ENCODE measurements at places on chromosomes 3 and 15.
A peak's percentile ranks its signal among the peaks of the same experiment; 100 is the strongest.

DNA sequence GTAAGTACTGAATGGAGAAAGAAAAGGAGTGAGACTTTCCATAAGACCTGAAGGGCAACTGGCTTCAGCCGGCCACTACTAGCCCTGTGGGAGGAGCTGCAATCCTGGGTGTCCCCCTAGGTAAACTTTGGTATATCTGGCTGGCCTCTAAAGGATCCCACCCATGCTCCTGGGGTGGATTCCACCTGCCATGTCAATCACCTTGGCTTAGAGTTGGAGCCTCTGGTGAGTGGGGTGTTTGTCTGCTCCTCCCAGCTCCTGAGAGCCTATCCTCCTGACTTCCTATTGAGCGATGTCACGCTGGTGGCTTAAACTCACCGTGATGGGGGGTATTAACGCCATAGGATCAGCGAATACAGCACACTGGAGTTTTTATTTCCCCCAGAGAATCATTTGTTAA, 2.6 kb downstream of the SPTBN5 start:
- no peak for DNase-seq

DNA sequence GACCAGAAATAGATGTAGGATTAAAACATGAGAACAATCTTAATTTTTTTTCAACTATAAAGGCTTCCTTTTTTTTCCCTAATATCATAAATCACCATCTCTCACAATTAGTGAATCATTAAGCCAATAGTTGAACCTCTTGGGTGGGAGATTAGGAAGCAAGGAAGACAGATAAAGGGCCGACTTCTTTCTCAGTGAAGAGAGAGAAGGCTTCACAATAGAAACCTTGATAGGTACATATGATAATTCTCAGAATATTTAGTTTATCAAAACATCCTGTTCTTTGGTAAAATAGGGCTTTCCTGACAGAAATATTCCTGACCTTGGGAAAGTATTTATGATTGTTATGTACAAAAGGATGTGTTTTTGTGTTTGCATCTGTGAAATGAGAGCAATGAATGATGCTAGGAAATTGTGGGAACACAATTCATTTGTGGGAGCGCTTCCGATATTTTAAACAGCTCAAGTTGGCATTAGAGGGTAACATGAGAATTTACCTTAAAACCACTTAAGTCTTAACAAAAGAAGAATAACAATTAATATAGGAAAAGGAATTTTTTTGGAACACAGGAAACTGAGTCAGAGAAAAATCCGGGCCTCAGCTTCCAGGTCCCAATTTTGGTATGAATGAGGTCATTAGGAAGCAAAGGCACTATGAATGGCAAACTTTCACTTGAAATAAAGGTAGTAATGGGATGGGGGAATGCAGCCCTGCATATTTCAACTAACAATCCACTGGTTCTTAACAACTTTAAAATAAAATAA, 263.2 kb upstream of the TGFBR2 start:
- DNase-seq, result no peak

- peak; percentile 43 for DNase-seq
Measured at GRCh38 chr3:126476166-126477060, 722 bp upstream of the ZXDC start.

DNA sequence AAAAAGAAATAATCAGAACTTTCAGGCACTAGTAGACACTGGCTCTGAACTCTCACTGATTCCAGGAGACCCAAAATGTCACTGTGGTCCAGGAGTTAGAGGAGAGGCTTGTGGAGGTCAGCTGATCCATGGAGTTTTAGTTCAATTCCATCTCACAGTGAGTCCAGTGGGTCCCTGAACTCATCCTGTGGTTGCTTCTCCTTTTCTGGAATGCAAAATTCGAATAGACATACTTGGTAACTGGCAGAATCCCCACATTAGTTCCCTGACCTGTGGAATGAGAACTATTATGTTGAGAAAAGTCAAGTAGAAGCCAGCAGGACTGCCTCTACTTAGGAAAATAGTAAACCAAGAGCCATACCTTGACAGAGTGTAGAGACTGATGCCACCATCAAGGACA, 87.3 kb upstream of the OXTR start:
- peak; percentile 66 for DNase-seq

GRCh38 chr15:32998979-32999672, 195.4 kb downstream of the FMN1 start:
- no peak for DNase-seq

DNA sequence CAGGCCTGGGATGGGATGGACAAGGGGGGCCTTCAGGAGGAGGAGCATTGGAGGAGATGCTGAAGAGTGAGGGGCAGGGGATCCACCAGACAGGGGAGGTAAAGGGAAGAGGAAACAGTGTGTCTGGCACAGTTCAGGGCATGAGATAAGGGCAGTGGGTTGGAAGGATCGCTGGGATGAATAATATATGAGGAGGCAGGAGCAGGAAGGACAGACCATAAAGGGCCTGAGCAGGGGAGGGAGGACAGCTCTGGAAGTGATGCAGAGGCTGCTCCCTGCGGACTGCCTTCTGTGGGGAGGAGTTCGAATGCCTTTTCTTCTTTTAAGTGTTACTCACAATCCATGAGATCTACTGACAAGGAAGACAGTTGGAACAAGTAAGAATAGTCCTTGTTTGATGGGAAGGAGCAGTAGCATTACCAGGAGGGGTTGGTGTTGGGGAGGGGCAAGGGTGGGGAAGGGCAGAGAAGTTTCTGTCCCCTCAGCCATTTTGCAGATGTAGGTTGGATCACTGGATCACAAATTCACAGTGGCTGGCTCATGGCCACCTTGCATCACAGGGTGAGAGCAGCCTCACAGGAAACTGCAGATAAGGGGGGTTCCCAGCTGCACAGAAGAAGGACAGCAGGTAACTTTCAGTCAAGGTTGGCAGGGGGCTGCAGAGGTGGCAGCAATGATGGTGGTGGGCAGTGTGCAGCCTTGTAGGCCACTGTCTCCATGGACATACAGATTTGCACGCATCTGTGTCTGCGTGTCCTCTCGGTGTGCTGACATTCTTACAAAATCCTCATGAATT, 91.9 kb upstream of the SNRPN start:
- no peak for DNase-seq

DNA sequence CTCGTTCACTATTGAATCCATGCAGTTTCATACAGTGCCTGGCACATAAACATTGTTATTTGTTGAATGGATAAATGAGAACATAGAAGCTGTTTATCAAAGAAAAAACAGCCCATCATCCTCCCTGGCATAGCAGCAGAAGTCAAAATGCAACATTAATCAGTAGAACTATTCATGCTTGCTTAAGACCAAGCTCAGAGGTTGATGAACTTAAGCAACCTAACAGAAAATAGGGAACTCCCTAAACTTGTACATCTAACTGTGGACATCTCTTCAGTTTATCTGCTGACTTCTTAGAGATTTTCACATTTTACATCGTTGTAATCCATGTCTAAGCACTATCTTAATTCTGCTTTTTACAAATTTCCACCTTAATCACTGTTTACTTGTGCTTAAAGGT, 29.2 kb downstream of the SENP8 start:
- no peak for DNase-seq

- DNase-seq, result no peak
Measured at GRCh38 chr3:195700319-195700718, 20.5 kb upstream of the MUC20 start.

DNA sequence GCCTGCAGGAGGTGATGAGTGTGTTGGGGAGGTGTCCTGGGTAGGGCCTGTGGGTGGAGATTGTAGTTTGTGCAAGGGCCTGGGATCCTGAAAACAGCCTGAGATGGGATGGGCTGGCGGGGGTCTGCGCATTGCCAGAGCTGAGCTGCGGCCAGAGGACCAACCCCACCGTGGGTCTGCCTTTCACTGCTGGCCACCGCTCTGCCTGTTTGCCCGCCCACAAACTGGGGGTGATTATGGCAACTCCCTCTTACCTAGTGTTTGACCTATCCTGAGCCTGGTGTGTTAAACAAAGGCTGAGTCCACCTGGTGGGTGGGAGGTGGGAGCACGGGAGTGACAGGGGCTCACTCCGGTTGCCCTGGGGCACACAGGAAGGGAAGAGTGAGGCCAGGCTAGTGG, 9.8 kb downstream of the ABTB1 start:
- DNase-seq, result no peak

DNA sequence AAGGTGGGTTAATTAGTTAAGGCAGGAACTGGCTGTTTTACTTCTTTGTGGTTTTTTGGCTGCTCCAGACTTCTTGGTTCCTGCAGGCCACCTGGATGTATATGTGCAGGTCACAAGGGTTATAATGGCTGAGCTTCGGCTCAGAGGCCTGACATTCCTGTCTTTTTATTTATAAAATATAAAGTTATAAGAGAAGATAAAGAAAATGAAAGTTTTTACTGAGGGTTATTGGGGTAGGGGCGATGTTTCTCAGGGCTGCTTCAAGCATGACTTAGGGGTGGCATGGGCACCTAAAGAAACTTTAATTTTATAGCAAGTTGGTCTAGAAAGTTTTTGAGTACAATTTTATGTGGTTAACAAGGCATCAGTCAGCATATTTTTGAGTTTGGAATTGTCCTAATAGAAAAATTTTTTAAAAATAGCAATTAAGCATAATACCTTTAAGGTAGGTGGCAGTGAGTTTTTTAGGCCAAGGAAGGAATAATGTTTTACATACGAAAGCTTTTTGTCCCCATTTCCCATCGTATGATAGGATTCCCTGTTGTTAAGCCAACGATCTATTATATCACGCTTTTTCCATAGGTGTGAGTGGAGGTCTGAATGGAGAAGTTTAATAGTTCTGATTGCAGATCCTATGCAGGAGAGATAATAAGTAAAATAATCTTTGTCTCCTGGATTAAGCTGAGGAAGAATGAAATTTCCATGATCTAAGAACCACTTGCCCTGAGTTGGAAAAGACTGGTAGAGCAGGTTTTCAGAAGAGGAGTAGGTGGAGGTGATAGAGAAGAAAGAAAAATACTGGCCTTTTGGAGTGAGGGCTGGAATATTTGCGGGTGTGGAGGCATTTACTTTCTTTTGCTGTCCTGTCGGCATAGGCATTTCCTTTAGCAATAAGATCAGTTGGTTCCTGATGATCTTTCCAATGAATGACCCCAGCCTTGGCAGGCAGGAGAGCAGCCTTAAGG, 10.1 kb downstream of the STRIT1 start:
- no peak for DNase-seq

- DNase-seq, result peak; percentile 43
Measured at GRCh38 chr3:37944391-37944842, 46.2 kb upstream of the VILL start.

GRCh38 chr15:78052545-78052944, 25.0 kb downstream of the TBC1D2B start:
- no peak for DNase-seq

- DNase-seq, result peak; percentile 1
Measured at GRCh38 chr3:116835658-116836057, 126.1 kb downstream of the TUSC7 start.

- DNase-seq, result no peak
Measured at GRCh38 chr3:19293295-19293694, 145.0 kb downstream of the KCNH8 start.

- DNase-seq, result peak; percentile 70
Measured at GRCh38 chr3:122560680-122561079, 3.4 kb downstream of the PARP9 start.

DNA sequence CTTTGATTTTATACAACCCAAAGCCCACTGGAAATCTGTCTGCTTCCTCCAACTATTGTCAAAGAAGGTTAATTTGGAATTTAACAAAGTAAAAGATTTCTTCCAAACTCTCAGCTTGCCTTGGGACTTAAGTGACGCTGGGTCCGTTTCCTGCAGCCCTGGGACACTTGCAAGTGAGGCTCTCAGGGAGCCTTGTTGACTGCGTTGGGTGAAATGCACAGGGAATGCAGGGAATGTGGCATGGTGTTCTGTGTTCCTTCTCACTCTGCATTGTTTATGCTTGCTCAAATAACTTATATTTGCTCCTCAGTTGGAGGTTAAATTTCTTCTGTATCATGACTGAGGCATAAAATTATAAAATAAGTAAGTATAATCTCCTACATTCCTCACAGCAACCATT, 60.9 kb upstream of the TJP1 start:
- peak; percentile 67 for DNase-seq

- DNase-seq, result no peak
Measured at GRCh38 chr3:73235768-73236167, 174.3 kb downstream of the EBLN2 start.

DNA sequence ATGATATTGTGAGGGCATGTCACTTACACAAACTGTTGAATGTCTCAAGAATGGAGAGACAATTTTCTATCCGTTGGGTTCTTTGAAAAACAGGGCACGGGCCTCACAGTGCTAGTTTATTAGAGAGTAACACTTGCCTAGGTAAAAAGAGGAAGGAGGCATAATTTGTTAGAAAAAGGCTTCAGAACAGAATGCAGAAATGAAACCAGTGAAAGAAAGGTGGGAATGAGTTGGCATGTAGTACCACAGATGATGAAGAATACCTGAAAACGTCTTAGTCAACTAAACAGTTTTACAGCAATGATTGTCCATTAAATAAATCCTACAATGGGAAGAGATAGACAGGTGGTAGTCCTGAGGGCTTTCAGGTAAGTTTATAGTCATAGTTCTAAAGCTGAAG, 1399.7 kb upstream of the CADM2 start:
- no peak for DNase-seq

DNA sequence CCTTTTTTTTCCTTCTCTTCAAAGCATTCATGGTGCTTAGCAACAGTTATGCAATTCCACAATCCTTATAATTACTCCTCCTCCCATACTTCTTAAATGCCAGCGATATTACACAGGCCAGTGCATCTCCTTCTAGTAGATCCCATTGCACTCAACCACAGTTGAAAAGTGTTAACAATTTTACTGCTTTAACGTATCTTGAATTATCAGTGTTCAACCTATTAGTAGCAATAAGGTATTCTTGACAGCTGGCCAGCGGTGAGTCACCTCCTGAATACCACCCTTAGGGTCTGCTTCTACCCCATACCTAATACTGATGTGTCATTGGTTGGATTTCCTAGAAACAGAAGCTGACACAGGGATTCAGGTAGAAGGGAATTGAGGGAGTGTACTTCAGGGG, 24.0 kb upstream of the TEX9 start:
- DNase-seq, result no peak

GRCh38 chr3:184016811-184017671, 643 bp downstream of the ABCC5 start:
- peak; percentile 47 for DNase-seq

- DNase-seq, result no peak
Measured at GRCh38 chr15:74451861-74452835, 8.8 kb downstream of the UBL7 start.

GRCh38 chr3:141294301-141294700, 62.7 kb downstream of the PXYLP1 start:
- no peak for DNase-seq

- DNase-seq, result no peak
Measured at GRCh38 chr3:27025718-27026117, 343.5 kb downstream of the NEK10 start.

- peak; percentile 11 for DNase-seq
Measured at GRCh38 chr15:73838831-73839426, 34.4 kb upstream of the TBC1D21 start.

DNA sequence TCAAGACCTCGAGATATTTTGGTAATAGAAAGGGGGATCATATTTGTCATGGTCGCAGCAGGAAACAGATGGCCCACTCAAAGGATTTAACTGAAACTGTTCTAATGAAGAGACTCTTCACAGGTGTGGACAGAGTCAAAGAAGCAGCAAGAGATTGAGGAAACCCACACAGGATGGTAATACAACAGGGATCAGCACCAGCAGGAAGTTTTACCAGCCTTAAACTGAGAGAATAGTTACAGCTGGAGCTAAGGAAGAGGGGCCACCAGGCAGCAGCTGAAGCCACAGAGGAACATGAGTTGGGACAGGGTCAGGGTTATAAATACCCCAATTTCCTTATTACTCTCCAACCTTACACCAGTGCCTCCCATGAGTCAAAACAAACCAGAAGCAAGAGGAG, 131.8 kb upstream of the UBE2E2 start:
- DNase-seq, result no peak
